ENCODE measurements at places on chromosomes 13 and 19. TPM values are rescaled to one million over a fixed set of nuclear protein-coding genes. Genes with fewer than 3 reads are reported as not detected.

The ZNF726 gene
- total RNA-seq, result 12.4 TPM

The CBY2 gene
- not detected for total RNA-seq

The TPRX1 gene
- not detected for total RNA-seq

The CD33 gene
- total RNA-seq, result not detected

The CYSLTR2 gene
- 8.2 TPM for total RNA-seq

The FAM216B gene
- total RNA-seq, result not detected

The COX6B2 gene
- total RNA-seq, result 0.15 TPM

The SMAD9 gene
- 0.42 TPM for total RNA-seq

DNA sequence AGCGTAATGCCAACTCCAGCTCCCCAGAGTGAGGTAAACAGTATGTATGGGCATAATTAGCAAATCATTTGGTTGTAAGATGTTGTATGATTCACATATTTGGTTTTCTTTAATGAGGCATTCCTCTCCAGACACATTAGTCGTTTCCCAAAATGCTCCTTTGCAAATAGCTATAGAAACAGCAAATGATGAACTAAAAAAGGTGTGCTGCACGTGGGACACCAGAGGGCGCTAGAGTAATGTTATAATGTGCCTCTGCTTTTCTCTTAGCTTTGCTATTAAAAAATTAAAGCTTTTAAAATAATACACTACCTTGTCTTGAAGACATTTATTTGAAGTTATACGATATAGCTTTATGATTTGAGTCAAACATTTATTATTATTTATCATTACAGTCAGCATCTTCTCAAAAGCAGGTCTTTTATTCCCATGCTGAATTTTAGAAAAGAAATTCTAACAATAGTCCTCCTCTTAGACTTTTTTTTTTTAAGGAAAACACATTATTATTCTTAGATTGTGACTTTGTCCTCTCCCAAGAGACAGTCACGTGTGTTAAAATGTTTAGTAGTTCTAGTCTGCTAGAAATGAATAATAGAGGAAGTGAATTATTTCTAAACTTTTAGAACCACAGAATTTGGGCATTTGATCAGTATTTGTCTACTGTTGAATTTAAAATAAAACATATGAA lies 121.6 kb upstream of the FRY start:
- peak; percentile 42 for ATAC-seq

- ATAC-seq, result no peak
These were observed 28.0 kb downstream of the ZSWIM4 start for GRCh38 chr19:13823256-13823655.

DNA sequence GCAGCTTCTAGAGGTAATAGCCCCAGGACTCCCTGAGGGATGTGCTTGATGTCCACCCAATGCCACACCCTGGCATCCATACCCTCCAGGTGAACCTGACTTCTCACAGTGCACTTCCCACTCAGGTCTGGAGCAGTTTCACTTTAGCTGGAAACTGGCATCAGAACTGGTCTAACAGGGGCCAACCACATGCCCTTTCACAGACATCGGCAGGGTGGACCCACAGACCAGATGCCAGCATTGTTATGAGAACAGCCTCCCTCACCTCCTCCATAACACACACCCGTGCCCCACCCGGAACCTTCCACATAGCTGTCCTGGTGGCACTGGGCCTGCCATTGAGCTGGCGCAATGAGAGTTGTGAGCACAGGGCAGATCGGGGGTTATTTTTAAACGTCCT lies 77.4 kb upstream of the GPR12 start:
- ATAC-seq, result no peak

- no peak for ATAC-seq
These were observed 7.3 kb upstream of the MCF2L start for GRCh38 chr13:112961457-112962369.

DNA sequence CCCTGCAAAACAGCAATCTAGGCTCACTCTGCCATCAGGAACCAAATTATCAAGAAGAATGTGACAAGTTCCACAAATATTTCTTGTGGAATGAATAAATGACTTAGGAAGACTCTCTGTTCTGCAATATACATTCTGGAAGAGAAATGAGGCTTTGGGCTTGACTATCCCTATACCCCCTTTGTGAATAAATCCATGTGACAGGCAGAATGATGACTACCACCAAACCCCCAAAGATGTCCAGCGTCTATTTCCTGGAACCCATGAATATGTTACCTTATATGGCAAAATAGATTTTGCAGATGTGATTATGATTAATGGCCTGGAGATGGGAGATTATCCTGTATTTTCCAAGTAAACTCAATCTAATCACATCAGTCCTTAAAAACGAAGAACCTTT lies 139.3 kb downstream of the ENOX1 start:
- no peak for ATAC-seq

GRCh38 chr19:15419413-15420025 lies 731 bp upstream of the AKAP8L start:
- no peak for ATAC-seq

DNA sequence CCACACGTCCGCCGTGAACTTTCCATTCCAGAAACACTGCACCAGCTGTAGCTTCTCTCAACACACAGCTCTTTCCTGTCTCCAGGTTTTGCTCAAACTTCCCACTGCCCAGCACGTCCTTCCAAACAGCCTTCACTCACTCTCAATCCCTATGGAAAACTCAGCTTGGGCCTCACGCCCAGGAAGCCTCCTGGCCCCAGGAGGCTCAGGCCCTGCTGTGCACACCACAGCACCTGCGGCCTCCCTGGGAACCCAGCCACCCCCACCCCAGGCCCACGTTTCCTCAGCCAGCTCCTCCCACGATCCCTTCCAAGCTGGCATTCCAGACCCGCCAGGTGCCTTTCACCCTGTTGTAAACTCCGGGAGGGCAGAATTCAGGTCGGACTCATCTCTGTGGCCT lies 35.2 kb downstream of the C13orf46 start:
- no peak for ATAC-seq

DNA sequence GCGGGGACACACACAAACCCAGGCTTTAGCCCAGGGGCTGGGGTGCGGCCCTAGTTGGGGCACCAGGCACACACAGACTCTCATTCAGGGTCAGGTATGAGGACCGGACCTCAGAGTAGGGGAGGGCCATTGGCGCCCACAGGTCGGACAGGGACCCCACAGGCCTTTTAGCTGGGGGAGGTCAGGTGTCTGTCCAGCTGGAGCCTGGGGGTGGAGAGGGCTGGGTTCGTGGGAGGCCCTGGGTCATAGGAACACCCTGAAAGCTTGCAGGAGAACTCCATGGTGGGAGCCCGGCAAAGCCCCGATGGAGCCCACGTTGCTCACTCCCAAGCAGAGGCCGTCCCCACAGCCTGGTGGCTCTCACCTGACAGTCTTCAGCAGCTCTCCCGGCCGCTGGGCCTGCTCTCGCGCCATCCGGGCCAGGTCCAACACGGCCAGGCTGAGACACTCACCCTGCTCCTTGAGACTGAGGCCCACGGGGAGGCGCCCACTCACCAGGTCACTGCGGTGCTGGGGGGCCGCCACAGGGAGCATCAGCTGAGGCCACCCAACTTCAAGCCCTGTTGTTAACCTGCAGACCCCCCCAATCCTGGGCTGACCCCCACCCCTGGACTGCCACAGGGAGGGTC lies 5.0 kb downstream of the JAK3 start:
- no peak for ATAC-seq

- no peak for ATAC-seq
These were observed 22.4 kb downstream of the VAV1 start for GRCh38 chr19:6794686-6795431.

DNA sequence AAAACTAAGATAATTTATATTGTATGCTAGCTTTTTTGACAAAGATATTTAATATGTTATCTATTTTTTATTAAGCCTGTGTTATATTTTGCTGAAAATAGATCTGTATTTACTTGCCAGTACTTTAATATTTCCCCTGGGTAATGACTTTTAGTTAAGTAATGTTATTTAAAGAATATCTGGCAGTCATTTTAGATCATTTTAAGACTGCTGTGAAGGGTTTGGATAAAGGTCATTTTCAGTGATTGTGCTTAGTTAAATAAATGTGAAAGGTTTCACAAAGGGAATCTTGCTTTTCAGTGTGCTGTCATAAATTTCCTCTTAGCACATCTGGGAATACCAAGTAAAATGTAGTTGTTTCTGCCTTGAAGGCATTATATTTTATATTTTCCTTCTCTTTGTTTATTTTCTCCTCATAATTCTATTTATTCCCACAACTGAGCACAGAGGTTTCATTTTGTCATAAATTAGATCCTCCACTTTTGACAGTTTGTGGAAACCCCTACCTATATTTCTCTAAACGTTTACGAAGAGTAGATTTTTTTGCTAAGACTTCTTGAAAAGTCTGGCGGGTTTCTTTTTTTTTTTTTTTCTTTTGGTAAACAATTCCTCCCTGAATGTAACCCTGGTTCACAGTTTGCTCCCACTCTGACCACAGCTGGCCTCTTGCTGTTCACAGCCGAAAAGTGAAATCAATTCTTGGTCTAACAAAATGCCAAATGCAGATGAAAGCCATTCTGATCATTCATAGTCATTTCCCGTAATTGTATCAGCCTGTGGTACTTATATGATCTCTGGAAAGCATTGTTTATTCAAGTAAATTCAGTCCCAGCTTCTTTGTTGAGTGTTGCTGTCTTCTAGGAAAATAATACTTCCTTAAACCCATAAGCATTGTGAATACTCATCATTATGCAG lies 87.8 kb downstream of the MAB21L1 start:
- no peak for ATAC-seq

- no peak for ATAC-seq
These were observed 1399.5 kb downstream of the PCDH9 start for GRCh38 chr13:65830411-65831205.

DNA sequence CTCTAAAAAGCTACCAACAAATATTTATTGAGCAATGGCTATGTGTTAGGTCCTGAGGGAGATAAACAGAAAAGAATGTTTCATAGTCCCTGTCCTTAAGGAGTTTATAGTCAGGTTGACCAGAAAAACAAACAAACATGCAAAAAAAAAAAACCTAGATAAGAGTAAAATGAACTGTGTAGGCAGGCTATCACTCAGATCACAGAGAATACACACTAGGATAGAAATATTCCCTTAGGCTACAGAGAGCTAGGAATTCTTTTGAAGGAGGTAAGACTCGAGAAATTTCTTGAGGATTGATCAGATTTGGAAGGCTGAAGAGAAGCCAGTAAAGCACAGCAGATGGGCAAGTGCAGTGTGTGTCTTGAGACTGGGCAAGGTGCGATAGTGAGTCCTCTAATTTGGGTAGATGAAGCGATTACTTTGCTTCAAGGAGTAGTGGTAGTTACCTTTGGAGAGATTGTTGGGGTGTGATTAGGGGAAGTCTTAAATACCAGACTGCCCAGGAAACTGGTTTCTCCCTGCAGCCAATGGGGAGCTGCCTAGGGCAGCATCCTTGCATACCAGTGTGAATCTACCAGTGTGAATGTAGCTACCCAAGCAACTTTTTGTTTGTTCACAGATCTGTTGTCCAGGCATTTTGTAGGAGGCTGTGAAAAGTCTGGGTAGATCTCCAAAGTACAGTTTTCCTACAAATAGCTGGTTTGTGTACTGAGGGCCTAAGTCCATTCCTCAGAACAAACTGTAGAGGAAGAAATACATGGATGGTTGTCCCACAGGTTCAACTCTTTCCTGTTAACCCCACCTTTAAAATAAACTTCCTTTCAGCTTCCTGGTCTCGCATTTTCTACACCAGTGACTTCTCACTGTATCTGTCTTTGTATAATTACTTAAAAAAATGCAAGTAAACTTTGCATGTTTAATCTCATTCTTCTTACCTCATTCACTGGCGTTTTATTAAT lies 314.1 kb downstream of the KLF5 start:
- ATAC-seq, result no peak

All from activated T-helper 17 cell treated with anti-CD3 and anti-CD28 coated beads, Interleukin-2, amount 50 U/mL, for 72 hours (primary cell).